IPS-NIHi11 (cell line): ENCODE measurements at places on chromosomes 7 and 10.

DNA sequence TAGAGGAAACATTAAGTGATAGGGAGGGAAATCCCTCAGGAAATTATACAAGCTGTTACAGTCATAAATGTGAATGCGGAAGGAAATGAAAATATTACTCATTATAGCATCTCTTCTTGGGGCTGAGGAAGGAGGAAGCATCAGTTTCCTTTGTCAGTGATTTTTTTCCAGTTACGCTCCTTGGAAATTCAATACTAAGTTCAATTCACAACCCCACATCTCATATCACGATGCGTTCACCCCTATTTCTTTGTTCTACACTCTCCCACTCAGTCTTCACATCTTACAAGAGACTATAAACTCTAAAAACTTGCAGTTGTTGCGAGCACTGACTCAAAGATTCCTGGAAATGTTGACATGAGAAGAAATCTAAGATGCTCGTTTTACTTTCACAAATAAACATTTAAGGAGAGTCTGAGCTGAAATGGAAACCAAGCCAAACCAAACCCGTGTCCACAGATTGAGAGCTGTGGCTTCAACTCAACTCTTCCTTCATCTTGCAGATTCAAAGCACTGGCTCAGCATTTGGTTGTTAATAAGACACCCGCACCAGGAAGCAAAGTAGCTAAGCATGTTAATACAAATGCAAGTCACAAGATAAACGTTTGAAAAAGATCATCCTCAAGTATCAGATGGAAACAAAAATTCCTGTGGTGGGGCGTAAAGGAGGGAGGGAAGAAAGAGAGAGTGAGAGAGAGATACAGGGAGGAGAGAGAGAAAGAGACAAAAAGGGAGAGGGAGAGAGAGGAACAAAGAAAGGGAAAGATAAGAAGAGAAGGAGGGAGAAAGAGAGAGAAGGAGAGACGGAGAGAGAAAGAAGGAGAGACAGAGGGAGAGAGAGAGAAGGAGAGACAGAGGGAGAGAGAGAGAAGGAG is 150.0 kb upstream of the RSU1 start:
- no peak for DNase-seq

DNA sequence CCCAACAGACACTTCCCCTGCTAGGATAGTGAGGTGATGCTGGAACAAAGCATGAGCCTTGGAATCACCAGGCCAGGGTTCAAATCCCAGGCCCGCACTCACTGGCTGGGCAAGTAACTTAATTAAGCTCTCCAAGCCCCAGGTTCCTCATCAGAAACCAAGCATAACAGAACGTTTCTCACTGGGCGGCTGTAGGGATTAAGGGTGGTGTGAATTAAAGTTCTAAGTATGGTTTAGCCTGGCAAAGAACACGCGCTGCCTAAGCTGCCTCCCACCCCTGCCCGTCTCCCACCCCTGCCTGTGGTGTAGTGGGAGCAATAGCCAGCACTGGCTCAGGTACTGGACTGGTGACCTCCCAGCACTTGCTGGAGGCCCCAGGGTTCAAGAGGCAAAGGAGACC is 5.6 kb downstream of the SLC4A2 start:
- no peak for DNase-seq

- DNase-seq = no peak
Observed at GRCh38 chr7:150325110-150325611, 1.8 kb upstream of the ACTR3C start.

DNA sequence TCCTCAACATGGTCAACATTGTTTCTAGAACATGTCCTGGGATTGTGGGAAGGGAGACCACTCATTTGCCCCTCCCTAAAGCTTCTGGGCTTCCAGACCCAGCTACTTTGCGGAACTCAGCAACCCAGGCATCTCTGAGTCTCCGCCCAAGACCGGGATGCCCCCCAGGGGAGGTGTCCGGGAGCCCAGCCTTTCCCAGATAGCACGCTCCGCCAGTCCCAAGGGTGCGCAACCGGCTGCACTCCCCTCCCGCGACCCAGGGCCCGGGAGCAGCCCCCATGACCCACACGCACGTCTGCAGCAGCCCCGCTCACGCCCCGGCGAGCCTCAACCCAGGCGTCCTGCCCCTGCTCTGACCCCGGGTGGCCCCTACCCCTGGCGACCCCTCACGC is at the start of gene EPO:
TSS of gene EPO (plus strand) at position 190 of the 392 bp plus-strand sequence. CDS start 513 bp downstream, outside the sequence.
- DNase-seq = peak; percentile 34

DNA sequence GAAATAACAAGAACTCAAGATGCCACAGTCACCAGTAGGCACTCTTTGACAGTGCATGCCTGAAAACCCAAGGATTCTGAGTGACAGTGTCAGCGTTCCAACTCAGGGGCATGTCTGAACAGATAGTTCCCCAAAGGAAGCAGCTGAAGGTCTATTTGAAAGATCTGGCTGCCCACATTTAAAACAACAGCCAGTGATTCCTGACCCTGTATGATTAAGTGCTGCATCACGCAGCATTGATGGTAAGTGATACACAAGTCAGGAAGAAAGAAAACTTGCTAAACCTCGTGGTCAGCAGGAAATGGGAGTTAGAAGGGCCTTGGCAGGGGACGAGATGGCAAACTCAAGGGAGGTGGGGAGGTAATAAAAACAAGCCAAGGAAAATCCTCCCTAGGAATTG is 1013.1 kb downstream of the TYW1 start:
- DNase-seq = no peak

GRCh38 chr7:128986609-128987008 is 48.9 kb downstream of the IRF5 start:
- no peak for DNase-seq

DNA sequence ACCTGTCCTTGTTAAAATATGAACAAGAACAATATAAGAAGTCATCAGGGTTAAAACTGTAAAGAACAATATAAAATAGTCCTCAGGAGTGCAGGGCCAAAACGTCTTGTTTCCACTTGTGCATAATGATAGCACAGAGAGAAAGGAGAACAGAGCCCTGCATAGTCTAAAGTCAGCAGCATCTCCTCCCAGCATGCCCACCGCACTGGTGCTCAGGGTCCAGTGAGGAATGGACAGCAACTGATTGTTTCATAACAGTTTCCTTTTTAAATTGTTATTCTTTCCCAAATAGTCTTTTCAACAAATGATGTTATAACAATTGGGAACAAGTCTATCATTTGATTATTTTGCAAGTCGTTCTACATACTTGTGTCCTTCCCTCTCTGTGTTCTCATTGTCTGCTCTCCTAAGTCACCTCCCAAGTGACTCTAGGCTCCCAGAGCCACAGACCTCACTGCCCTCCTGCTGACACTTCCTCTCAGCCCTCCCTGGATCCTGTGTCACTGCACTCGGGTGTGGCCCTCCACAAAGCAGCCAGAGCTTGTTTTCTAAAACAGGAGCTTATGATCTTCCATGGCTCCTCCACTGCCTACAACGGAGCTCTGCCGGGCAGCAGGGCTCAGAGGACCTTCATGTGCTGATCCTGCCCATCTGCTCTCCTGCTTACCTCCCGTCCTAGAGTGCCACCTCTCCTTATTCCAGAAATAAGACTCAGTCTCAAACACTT is 27.6 kb downstream of the COBL start:
- DNase-seq = no peak

DNA sequence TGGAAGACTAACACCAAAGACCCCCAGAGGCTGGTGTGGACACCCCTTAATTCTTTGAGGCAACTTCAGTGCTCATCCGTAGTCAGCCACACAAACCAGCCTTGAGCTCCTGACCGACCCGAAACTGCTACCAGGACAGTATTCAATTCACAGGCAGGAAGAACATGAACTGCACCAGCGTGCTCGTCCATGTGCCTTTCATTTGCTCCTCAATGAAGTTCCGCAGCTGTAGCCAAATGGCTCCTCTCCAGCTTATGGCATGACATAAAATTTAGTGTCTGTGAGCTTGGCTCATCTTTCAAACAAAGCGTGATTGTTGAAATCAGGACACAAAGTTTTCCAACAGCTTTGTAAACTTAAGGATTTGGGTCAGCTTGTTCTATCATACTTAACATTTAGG is 144.1 kb upstream of the FAM171A1 start:
- DNase-seq = no peak

GRCh38 chr7:20299145-20299544 is 31.6 kb upstream of the ITGB8 start:
- no peak for DNase-seq

DNA sequence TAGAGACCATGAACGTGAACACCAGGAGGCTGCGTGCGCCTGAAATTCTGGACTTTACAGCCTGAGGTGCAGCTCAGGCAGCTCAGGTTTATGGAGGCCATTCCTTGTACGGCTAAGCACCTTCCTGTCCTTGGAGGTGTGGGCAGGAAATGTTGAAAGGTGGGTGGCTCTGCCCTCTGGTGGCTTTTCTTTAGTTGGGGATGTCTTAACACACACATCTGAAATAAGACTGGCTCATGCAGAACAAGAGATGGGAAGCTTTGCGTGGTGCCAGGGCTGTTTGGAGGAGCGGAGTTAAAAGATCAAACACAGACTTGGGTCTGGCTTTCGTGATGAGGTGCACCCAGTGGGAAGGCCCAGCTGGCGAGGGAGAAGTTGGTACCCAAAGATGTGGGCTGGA is 64.1 kb downstream of the DOCK1 start:
- peak; percentile 55 for DNase-seq

DNA sequence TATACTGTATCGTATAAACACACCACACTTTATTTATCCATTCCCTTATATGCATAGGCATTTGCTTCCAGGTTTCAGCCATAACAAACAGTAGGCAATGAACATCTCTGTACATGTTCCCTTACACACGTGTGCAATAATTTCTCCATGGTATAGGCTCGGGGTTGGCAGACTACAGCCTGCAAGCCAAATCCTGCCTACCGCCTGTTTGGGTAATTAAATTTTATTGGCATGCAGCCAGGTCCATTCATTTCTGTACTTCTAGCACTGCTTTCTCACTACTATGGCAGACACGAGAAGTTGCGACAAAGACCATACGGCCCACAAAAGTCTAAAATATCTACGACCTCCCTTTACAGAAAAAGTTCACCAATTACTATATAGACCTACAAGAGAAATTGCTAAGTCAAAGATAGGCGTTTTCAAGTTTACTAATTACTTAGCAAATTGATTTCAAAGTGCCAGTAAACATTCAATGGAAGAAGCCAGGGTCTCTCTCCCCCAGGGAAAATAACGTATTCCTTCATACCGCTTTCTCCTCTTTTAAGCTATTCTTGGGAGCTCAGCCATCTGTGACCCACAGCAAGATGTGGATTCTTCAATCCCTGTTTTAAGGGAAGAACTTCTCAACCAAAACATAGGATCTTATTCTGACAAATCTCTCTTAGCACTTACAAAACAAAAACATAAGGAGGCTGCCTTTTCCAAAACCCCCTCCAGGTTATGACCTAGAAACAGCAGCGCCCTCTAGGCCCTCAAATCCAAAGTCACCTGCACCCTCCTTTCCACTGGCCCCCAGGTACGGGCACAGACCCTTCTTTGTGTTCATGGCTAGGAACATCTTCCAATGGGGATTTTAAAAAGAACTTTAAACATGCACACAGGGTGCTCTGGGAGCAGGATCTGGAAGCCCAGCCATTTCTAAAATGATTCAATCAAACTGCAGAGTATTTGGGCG is 100.5 kb downstream of the FGFR2 start:
- no peak for DNase-seq

- DNase-seq = no peak
Observed at GRCh38 chr7:45203459-45203858, 45.9 kb downstream of the RAMP3 start.

- peak; percentile 23 for DNase-seq
Observed at GRCh38 chr10:83925133-83925532, 214.2 kb upstream of the GHITM start.

DNA sequence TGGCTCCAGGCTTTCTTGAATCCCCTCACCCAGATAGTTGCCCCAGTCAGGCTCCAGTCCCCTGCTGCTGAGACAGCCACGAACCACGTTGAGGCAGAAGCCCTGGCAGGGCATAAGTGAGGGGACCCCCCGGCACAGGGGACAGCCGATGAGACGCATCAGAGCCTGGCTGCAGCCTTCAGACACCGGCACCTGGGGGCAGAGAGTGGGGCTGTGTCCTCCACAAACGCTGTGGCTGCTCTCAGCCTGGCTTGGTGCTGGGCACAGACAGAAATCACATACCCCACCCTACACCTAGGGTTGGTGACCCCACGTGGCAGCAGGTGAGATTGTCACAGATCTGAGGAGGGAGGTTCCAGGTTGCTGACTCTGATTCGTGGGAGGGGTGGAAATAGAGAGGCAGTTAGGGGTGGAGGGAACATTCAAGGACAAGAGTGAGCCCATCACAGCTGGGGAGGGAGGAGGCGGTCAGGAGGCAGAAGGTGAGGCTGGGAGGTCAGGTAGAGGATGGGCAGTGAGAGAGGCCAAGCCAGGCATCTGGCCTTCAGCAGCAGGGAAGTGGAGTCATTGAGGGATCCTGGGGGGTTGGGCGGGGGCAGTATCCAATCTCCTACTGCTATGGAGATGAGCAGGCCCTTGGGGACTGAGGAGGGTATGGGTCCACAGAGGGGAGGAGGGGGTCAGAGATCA is 3.2 kb downstream of the GPC2 start:
- DNase-seq = no peak
